Small intestine (tissue), 16 donors: ENCODE measurements at places on chromosomes 7 and 10.
A peak's percentile ranks its signal among the peaks of the same experiment; 100 is the strongest.

DNA sequence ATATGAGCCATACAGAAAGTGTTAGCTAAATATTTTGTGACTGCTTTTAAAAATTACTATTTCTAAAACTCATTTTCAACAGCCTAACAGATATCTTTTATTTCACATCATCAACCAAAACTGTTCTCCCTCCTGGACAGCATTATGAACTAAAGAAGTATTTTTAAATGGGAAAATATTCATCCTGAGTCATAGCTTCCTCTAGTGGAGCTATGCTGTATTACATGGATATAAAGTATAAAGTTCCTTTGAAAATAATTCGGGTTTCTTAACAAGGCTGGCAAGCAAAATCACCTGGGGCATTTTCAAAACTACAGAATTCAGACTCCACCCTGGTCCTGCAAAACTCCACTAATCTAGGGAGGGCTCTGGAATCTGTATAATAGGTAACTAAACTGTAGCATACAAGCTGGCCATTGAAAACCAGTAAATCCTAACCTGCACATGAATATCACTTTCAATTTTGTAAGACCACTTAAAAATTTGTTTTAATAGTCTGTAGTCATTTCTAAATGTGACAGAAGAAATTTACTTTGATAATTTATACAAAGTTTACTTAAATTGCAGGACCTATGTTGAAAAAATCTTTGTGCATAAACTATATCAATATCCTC is 53.5 kb downstream of the SCIN start:
- no peaks in the 10 kb centered on the region for H3K4me1 ChIP-seq
- H3K36me3 ChIP-seq: no peaks in the 10 kb centered on the region
- H3K27ac ChIP-seq: no peak overlapping the region
- no peak overlapping the region for H3K4me3 ChIP-seq
- no peaks in the 10 kb centered on the region for H3K27me3 ChIP-seq
- DNase-seq: peak; percentile 41

- H3K27me3 ChIP-seq: no peaks in the 10 kb centered on the region
- no peak for DNase-seq
- no peaks in the 10 kb centered on the region for H3K4me1 ChIP-seq
- H3K27ac ChIP-seq: no peak overlapping the region
- H3K36me3 ChIP-seq: no peaks in the 10 kb centered on the region
- H3K4me3 ChIP-seq: no peak overlapping the region
Measured at GRCh38 chr10:69810675-69811397, 9.1 kb downstream of the COL13A1 start.

DNA sequence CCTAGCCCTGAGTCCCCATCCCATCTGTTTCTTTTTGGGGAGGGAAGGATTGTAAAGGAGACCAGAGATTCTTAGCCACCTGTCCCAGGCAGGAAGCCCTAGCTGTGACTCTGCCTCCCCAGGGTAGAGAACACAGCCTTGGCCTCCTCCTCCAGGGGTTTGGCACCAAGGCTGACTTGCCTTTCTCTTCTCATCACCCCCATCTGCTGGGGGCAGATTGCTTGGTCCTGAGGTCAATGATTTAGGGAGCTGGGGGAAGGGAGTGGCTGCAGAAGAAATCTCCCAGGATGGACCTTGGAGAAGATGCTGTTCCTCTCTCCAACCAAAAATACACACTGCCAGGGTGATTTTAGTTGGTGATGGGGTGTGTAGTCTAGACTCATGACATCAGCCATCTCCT is 2.6 kb upstream of the MNX1 start:
- no peak overlapping the region for H3K27ac ChIP-seq
- no peak overlapping the region for H3K4me3 ChIP-seq
- peaks cover 6% of the 10 kb centered on the region for H3K36me3 ChIP-seq

DNA sequence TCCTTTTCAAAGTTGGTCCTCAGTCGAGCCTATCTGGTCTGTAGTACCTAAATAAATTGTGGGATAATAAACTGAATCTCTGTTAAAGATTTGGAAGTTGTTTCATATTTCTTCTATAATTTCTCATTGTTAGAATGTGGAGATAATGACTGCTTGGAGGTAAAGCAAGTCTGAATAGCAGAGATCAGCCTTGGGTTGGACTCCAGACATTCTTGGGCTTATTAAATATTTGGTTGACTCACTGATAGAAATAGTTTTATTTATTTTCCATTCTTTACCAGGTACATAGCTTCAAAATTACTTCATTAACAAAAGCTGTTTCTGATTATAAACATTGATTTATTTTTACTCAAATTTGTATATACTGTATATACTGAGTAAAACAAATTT is 34.3 kb downstream of the TPST1 start:
- no peaks in the 10 kb centered on the region for H3K4me1 ChIP-seq
- no peak for DNase-seq
- H3K4me3 ChIP-seq: no peak overlapping the region
- H3K27ac ChIP-seq: no peak overlapping the region
- H3K36me3 ChIP-seq: no peaks in the 10 kb centered on the region

DNA sequence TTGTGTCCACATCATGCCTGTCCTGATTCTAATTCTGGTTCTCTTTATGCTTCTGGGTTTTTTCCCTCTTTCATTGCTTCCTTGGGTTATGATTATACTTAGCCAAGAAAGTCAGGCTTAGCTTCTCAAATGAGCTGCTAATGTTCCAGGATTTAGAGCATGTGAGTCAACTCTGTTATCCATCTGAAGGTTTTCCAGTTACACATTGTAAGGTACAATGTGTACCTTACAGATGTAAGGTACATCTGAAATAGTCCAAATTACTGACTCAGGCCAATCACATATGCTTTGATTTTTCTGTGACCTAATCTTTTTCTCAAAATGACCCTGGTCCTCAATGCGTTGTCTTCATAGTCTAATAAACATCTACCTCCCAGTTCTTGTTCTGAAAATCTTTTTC is 13.3 kb upstream of the MIOS start:
- H3K36me3 ChIP-seq: no peaks in the 10 kb centered on the region
- no peaks in the 10 kb centered on the region for H3K4me1 ChIP-seq
- H3K27ac ChIP-seq: no peak overlapping the region
- H3K27me3 ChIP-seq: no peaks in the 10 kb centered on the region
- H3K4me3 ChIP-seq: no peak overlapping the region
- no peak for DNase-seq

- H3K4me3 ChIP-seq: no peak overlapping the region
- no peaks in the 10 kb centered on the region for H3K27me3 ChIP-seq
- no peak overlapping the region for H3K27ac ChIP-seq
- DNase-seq: no peak
Measured at GRCh38 chr10:14736600-14737081, 38.1 kb downstream of the FAM107B start.

GRCh38 chr10:103854265-103854685 is 1.1 kb downstream of the SH3PXD2A start:
- no peaks in the 10 kb centered on the region for H3K36me3 ChIP-seq
- no peaks in the 10 kb centered on the region for H3K27me3 ChIP-seq
- no peak for DNase-seq
- H3K27ac ChIP-seq: peak overlapping the region; percentile 30
- H3K4me3 ChIP-seq: peak overlapping the region; percentile 61
- peaks cover 57% of the 10 kb centered on the region for H3K4me1 ChIP-seq

DNA sequence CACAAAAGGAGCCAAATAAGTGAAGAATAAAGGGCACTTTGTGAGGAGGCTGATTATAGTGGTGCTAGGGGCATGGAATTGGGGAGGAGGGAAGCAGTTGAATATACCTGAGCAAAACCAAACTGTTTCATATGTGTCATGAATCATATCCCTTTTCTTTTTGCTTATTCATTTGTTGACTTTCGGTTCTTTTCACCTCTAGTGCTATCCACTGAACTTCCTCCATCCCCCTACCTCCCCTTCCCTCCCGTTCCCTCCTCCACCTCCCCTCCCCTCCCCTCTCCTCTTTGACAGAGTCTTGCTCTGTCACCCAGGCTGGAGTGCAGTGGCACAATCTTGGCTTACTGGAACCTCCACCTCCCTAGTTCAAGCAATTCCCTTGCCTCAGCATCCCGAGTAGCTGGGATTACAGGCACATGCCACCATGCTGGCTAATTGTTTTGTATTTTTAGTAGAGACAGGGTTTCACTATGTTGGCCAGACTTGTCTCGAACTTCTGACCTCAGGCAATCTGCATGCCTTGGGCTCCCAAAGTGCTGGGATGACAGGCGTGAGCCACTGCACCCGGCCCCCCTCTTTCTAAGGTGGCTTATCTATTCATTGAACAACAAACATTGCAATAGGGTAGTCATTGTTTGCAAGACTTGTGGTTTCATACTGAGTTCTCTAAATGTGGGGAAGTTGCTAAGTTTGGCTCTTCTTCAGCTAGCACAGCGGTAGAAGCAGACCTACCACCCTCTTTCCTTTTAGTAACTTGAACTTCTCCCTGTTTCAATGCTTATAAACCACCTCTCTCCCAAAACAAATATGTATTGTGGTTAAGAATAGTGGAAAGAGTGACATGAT is 150.4 kb upstream of the PRPS1L1 start:
- H3K4me3 ChIP-seq: no peak overlapping the region
- no peak overlapping the region for H3K27ac ChIP-seq
- no peaks in the 10 kb centered on the region for H3K4me1 ChIP-seq
- H3K27me3 ChIP-seq: no peaks in the 10 kb centered on the region
- no peak for DNase-seq
- H3K36me3 ChIP-seq: no peaks in the 10 kb centered on the region

- no peaks in the 10 kb centered on the region for H3K27me3 ChIP-seq
- H3K27ac ChIP-seq: no peak overlapping the region
- peaks cover 2% of the 10 kb centered on the region for H3K36me3 ChIP-seq
- H3K4me1 ChIP-seq: no peaks in the 10 kb centered on the region
- no peak overlapping the region for H3K4me3 ChIP-seq
Measured at GRCh38 chr7:44461387-44461786, 29.1 kb downstream of the NUDCD3 start.

DNA sequence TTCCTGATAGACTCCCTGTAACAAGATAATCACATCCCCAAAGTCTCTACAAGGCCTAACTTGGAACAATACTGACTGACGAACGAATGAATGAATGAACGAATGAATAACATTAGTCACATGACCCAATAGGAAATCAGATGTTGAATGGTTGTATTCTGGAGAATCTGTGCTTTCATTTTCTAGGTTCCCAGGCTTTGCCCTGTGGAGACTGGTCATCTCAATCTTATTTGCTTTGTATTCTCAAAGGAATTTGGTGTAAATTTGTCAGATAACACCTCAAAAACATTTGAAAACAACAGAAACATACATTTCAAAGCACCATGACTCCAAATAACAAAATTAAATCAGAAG is 69.6 kb upstream of the COL1A2 start:
- DNase-seq: no peak
- H3K27me3 ChIP-seq: no peaks in the 10 kb centered on the region
- H3K36me3 ChIP-seq: no peaks in the 10 kb centered on the region
- no peaks in the 10 kb centered on the region for H3K4me1 ChIP-seq

DNA sequence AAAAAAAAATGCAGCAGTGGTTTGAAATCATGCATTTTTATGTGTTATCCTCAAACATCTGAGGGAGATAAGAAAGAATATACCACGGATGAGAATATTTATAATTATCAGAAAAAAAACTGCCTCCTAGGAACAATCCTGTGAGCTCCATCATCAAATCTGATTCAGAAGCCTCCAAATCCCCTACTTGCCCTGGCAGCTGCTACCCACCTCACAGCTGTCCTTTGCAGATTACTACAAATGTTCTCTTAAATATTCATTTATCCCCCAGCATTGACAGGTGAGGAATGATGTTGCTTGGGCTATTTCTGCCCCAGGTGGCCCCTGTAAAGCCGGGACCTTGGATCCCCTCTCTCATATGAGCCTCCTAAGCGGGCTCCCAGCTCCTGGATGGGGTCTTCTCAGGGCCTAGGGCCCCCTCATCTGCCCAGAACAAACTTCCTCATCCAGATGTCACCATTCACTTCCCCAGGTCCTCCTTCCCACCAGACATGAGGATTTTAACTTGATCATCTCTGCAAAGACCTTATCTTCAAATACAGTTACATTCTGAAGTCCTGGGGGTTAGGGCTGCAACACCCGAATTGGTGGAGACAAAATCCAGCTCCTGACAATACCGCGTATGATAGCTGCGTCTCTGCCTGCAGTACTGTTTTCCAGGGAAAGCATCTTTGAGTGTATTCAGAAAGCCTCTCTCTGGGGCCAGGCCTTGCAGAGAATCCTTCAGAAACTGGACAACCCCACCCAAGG is 81.9 kb upstream of the INSIG1 start:
- H3K4me3 ChIP-seq: no peak overlapping the region
- peaks cover 1% of the 10 kb centered on the region for H3K4me1 ChIP-seq
- no peak for DNase-seq
- no peak overlapping the region for H3K27ac ChIP-seq
- H3K27me3 ChIP-seq: peaks cover 17% of the 10 kb centered on the region

DNA sequence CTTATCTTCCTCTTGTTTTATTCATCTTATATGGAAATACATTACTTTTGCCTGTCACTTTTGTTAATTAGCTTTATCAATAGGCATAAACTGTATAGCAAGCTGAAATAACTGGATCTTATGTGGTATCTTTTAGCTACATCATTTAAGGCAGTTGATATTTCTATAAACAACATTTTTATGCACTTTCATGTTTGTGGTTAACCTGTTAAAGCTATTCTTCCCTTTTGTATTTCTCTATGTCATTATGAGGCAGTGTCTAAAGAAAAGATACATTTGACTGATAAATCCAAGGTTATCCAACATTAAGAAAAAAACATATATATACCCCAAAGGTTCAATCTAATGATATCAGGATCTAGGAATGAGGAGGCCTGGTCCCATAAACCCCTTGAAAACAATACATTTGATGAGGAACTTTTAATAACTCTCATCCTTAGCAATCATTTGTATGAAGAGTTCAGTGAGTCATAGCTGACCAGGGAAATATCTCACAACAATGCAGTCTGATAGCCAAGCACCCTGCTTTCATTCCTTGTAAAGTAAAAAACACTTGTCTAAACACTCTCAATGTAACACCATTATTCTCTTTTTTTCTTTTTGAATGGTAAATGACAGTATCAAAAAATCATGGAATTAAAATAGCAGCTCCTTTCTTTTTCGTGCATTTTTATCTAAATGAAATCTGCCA is 300.9 kb downstream of the NEBL start:
- no peak overlapping the region for H3K27ac ChIP-seq
- no peak for DNase-seq
- no peaks in the 10 kb centered on the region for H3K27me3 ChIP-seq

- no peak overlapping the region for H3K27ac ChIP-seq
- DNase-seq: peak; percentile 53
- H3K27me3 ChIP-seq: no peaks in the 10 kb centered on the region
- H3K4me1 ChIP-seq: no peaks in the 10 kb centered on the region
- no peak overlapping the region for H3K4me3 ChIP-seq
- H3K36me3 ChIP-seq: no peaks in the 10 kb centered on the region
Measured at GRCh38 chr10:22611425-22612115, 102.8 kb downstream of the PIP4K2A start.
